ENCODE measurements at places on chromosomes 6 and 20.

GRCh38 chr20:16530201-16530681 lies 43.0 kb downstream of the KIF16B start:
- DNase-seq, result no peak

DNA sequence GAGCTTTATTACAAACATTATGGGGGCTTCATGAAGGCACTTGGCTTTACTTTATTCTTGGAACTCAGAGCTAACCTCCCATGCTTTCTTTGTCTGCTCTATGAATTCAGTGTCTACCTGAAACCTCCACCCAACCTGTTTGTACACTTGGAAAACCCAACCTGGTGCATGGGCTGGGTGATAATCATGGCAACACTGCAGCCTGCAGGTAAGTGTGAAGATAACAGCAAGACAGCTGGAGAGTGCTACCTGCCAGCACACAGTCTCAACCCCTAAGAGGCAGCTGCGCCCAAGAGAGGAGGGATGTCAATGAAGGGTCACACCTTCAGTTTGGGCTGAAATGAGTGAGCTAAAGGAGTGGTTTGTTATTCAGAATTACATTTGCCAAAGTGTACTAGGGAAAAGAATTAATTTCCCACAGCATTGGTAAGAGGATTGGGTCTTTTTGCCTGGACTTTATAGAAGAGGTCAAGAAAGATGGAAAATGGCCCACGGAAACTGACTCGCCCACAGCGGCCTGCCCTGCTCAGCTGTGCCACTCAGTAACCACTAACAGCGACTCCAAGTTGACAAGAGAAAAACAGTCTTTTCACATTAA lies 24.4 kb downstream of the FOXQ1 start:
- DNase-seq, result no peak

DNA sequence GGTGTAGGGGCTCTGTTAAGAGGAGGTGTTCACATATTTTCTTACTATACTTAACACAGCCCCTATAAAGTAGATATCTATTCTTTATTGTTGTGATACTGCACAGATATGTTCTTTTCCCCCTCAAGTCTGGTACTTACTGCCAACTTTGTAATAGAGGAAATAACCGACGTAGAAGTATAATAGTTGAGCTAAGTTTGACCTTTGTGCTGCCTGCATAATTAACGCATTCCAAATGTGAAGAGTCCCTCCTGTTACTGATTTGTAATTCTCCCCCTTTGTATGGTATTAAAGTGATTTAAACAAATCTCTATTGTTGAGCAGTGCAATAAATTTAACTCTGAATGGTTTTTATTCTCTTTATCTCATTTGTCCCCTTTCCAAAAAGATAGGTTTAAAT lies 39.0 kb downstream of the PHF3 start:
- no peak for DNase-seq

- DNase-seq, result no peak
Measured at GRCh38 chr6:131555992-131556391, 17.0 kb upstream of the ARG1 start.

DNA sequence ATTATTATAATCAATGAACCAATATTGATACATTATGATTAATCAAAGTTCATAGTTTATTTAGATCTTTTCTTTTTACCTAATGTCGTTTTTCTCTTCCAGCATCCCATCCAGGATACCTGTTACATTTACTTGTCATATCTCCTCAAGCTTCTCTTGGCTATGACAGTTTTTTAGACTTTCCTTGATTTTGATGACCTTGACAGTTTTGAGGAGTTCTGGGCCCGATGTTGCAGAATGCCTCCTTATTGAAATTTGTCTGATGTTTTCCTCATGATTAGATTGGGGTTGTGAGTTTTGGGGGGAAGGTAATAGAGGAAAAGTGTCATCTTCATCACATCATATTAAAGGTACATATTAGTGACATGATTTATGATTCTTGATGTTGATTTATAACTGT lies 3.8 kb upstream of the SIRPD start:
- no peak for DNase-seq

DNA sequence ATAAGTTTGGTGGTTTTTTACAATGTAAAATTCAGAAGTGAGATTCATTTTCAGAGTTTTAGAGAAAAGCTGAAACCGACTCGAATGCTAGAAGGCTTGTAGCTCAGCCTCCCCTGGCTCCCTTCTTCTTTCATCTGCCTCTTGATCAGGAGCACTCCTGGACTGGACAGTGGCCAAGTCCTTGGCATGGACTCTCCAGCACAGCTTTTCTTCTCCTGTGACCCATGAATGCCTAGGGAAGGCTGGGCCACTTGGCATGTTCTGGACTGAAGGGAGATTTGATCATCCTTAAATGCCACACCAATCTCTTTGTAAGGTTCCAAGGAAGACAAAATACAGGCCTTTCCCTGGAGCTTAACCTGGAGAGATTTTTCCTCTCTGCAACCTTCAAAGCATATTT lies 384.0 kb upstream of the SASH1 start:
- no peak for DNase-seq

GRCh38 chr6:33668914-33669313 lies 42.6 kb downstream of the UQCC2 start:
- no peak for DNase-seq

DNA sequence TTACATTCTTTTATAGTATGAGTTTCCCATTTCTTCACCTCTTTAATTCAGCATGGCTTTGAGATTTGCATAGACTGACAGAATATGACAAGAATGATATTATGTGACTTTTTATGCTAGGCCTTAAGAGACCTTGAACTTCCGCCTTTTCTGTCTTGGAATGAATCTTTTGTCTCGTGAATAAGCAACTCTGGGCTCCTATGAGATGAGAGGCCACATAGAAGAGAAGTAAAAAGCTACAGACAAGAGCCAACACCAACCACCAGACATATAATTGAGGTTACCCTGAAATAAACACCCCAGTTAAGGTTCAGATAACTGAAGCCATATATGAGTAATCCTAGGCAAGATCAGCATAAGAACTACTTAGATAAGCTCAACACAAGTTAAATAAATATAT lies 600.8 kb downstream of the MEI4 start:
- DNase-seq, result no peak

GRCh38 chr20:4141291-4142240 lies 126.2 kb upstream of the RNF24 start:
- DNase-seq, result no peak

DNA sequence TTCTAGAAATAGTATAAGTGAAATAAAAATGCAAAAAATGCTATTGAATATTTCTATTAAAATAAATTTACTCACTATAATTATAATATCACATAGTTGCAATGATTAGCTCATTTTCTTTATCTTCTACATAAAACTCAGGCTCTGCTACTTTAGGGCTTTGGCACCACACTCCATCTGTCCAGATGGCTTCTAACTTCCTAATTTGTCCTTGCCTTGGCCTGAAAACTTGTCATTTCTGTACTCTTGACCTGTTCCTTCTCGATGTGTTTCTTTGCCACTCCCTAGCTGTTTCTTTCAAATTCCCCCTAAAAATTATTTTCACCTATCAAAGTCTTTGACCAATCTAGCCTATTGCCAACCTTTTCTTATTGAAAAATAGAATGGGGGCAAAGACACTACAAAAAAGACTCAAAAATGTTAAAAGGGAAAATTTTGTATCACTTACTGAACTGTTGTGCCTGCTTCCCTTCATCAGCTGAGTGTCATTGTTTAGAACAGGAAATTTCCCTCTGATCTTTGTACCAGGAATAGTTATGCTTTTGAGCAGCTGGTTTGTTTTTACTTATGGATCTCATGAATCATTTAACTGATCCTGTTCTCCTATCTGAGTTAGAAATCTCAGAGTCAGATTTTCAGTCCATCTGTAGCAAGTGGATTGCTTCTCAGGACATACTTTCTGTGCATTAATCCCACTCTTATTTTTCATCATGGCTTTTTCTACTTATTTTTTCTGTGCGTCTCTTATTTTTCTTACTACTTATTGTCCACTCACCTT lies 279.2 kb upstream of the CNR1 start:
- no peak for DNase-seq

GRCh38 chr6:45400021-45400420 lies 22.3 kb upstream of the SUPT3H start:
- DNase-seq, result no peak

DNA sequence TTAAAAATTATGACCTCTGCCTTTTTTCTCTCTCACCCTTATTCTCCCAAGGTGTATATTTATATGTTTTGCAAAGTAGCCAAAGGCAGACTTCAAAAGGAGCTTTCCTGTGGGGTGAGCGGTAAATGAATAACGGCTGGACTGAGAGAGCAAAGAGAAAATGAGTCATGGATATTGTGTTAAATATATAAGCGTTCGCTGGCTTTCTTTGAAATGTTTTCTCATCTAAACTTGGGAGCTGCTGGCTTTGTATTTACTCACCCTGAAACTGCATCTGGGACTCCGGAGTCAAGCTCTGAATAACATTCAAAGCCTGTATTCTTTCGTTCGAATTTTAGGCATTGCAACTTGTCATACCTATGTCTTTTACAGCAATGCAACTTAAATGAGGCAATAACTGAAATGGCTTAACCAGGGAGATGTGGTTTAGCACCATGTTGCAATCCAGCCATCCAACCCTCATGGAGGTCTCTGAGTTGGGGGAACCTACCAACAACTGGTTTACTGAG lies 32.0 kb downstream of the ATXN1 start:
- DNase-seq, result no peak

GRCh38 chr6:3455147-3455568 lies 1.7 kb downstream of the SLC22A23 start:
- no peak for DNase-seq

- DNase-seq, result no peak
Measured at GRCh38 chr6:30656513-30656912, 9.6 kb downstream of the C6orf136 start.

DNA sequence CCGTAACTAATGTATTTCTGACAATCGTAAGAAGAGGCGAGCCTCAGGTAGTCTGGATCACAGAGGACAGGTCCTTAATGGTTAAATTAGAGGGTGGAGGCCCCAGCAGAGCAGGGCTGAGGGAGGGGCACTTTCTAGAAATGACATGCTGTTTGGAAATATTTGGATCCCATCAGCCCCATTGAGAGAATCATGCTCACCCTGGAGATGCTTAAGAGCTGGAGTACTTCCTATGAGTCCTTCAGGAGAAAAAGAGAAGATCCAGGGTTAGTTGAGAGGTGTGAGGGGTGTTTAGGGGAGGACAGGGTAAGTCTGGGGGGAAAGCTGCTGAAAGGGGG lies 123.0 kb downstream of the TCP11 start:
- no peak for DNase-seq

GRCh38 chr20:33309631-33310030 lies 26.6 kb downstream of the BPIFB1 start:
- DNase-seq, result no peak

DNA sequence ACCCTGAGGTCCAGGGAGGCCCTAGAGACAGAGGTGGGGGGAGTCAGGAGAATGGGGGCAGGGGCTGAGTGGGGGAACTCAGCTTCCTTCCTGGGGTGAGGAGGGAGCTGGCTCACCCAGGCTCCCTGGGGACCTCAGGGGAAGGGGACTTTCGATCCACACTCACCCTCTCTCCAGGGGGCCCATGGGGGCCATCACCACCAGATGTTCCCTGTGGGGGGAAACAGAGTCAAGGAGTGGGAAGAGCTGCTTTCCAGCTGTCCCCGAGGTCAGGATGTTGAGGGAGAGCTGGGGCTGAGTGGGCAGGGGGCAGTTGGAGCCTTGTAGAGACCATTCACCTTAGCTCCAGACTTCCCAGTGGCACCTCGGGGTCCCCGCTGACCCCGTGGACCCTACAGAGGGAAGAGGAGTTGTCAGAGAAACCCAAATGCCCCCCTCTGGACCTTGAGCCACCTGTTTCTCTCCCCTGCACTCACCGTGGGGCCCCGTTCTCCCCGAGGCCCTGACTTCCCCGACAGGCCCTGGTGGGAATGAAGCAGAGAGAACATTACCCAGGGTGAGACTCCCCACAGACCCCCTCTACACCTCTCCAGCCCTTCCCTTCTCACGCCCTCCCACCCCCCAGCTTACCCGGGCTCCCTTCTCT lies 18.6 kb downstream of the COL11A2 start:
- no peak for DNase-seq

- no peak for DNase-seq
Measured at GRCh38 chr20:8153281-8153908, 21.3 kb downstream of the PLCB1 start.

DNA sequence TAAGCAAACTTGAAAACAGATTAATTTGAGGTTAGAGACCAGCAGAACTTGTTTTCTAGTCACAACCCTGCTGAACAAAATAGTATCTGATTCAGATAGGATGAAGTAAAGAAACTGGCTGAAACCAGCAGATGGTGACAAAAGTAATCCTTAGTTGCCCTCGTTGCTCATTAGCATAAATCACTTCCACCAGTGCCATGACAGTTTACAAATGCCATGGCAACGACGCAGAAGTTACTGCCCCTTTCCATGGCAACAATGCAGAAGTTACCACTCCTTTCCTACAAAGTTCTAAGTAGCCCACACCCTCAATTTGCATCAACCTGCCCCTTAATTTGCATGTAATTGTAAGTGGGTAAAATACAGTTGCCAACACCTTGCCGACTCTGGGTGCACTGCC lies 23.7 kb downstream of the SNRPB start:
- no peak for DNase-seq

DNA sequence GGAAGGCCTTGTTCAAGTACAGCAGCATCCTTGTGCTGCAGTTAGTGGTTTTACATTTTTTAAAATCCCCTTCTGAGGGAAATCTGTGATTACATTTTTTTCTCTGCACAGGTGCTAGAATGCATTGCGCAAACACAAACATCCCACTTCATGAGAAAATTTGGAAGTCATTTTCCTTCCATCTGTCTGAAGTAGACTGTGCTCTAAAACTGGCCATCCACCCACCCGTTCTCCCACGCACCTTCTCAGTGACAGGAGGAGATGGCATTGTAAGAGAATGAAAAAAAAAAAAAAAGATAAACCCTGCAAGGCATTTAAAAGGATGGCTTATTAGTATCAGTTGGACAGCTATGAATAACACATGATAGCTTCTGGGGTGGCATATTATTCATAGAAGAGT lies 65.0 kb downstream of the SOBP start:
- DNase-seq, result no peak

DNA sequence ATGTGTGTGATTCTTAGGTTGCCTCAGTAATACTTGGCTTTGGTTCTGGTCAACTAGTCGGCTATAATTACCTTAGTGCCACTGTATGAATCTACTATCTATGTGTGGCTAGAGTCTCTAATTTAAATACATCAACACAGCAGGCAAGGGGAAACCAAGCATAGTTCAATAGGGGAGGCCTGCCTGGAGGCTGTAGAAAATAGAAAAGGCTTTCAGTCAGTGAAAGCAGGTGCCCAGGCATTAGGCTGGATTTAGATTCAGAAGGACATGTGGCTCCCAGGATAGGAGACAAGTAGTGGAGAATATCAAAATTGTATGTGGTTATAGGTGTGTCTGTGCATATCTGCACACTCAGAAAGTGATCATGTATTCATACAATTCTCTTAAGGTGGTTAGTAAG lies 115.1 kb upstream of the LAMP5 start:
- no peak for DNase-seq

DNA sequence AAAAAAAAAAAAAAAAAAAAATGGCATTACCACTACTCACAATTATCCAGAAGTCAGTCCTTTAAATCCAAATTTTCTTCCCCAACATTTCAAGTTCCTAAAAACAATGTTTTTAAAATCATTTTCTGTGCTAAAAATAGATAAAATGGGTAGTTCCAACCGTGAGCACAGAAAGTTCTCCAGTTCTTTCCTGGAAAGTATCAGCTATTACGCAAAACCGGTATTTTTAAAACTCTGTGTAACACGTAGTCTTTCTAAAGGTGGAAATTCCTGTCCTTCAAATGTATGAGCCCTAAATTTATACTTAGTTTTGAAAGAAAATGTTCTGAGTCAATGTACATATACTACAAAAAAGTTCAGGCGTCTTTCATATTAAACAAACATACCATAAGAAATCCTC lies 83.5 kb upstream of the SCAF8 start:
- DNase-seq, result no peak

All from stromal cell of bone marrow (primary cell).